Eye (tissue), 1 donor: ENCODE measurements at places on chromosomes 12 and 14.

GRCh38 chr14:97298736-97299135, 501.6 kb downstream of the VRK1 start:
- no peak for DNase-seq

GRCh38 chr12:24281341-24281740, 331.9 kb upstream of the SOX5 start:
- no peak for DNase-seq

DNA sequence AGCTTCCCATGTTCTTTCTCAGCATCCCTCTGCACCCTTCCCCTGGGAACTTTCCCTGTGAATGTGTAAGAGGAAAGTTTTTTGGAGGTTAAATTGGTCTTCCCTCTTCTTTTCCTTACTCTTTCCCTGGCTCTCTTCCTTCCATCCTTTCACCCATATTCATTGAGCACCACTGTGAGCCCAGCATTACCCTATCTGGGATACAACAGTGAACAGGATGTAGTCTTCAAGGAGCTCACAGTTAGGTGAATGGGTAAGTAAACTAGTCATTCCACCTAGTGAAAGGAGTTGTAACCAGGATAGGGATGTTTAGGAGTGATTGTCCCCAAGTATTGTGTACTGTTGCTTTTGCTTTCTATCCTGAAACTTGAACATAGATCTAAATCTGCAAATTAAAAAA, 123.8 kb downstream of the MYRFL start:
- DNase-seq, result no peak

DNA sequence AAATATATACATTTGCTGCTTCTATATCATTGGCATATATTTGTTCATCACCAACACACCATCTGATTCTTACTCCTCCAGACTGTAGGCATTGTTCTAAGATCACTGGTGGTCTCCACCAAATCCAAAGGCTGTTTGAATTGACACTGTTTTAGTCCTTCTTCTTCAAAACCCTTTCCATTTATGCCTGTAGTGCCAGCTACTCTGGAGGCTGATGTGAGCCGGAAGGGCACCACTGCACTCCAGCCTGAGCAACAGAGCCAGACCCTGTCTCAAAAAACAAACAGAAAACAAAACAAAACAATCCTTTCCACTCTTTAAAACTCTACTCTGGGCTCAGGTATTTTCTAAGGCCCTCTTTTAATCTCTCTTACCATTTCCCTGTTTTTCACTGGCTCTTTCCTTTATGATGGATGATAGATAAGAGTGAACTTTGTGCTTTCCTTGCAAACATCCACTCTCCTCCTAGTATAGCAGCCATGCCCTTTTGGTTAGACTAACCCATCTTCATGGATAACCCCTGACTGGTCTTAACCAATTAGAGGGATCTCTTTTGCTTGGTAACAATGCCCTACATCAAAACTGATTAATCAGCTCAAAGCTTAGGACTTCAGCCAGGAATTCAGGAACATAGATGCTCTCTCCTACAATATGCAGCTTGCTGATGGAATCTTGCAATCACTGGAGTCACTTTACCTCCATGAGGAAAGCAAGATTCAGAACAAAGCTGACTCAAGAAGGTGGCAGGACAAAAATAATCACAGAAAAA, 24.9 kb downstream of the SPTSSA start:
- DNase-seq, result no peak

- DNase-seq, result no peak
These were observed 96.8 kb downstream of the SINHCAF start for GRCh38 chr12:31228811-31229792.

- no peak for DNase-seq
These were observed 12.7 kb upstream of the WDR89 start for GRCh38 chr14:63654346-63654745.

- DNase-seq, result peak; percentile 53
These were observed 577.9 kb upstream of the TBX3 start for GRCh38 chr12:115261691-115262398.

DNA sequence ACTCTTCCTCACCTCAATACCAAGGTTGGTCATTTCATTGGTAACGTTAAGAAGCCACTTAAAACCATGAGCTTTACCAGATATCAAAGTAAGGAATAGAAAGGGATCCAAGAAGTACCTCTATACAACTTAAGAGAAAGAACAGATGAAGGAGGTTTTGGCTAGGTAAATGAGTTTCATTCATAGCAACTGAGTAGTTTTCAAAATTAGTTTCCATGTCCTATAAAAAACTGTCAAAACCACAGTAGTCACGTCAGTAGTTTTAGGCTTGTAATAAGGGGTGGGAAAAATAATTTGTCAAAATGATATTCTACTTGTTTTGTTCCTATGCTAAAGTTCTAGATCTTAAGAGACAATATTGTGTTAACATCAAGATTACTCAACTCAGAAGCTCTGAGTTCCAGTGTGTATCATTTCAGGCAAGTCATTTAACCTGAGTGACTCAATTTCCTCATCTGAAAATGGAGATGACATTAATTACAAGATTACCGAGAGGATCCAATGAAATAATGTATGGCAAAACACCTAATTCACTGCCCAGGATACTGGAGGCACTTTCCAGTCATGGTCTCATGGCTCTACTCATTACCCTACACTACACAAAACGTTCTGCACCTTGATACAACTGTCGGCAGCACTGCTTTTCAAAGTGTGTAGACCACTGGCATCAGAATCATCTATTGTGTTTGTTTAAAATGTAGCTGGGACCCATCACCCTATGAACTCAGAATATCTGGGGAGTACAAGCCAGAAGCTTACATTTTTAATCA, 24.1 kb upstream of the SLC6A13 start:
- no peak for DNase-seq

DNA sequence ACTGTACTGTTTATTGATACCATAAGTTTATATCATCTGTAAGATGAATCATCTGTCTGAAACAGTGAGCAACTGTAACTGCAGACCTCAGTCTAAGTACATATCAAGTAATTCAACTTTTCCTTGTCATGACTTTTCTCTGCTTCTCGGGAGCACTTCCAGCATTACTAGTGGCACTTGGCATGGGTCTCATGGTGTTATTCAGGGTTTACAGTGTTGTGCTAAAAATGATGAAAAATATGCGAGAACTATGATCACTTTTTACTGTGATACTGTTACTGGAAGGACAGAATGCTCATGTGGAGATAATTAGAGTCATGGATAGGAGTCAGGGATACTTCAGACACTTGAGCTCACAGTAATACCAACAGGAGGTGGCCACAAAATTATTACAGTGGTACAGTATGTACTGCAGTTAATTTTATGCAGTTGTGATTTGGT, 8.3 kb downstream of the KTN1 start:
- no peak for DNase-seq

DNA sequence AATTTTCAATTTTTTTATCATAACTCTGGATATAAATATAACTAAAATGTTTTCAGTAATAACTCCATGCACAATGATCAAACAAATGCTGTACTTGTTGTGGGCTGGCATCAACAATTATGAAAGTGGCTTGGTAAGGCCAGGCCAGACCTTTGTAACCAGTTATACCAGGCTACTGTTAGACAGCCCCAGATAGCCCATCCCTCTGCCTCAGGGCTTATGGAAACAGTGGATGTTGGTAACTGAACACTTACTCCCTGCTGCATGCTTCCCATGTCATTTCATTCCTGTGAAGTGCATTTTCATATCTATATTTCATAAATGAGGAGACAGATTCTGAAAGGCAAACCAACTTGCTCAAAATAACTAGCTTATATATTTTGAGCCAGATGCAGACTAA, 195.0 kb downstream of the SYT1 start:
- DNase-seq, result no peak

DNA sequence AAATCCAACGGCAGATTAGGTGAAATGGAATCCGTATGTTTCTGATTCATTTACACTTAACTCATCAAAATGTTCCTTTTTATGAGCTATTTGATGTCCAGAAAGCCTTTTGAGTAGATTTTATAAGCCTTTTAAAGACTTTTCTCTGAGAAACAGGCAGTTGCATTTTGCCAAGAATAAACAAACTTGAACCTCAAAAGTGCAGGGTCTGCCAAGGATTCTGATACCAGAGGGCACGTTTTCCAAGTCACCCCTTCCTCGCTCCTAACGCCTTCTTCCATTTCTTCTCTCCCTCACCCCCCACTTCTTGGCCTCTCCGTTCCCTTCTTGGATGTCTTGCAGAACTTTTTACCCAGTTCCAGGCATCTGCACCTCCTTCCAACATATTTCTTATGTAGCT, 200.6 kb upstream of the TBX3 start:
- no peak for DNase-seq

DNA sequence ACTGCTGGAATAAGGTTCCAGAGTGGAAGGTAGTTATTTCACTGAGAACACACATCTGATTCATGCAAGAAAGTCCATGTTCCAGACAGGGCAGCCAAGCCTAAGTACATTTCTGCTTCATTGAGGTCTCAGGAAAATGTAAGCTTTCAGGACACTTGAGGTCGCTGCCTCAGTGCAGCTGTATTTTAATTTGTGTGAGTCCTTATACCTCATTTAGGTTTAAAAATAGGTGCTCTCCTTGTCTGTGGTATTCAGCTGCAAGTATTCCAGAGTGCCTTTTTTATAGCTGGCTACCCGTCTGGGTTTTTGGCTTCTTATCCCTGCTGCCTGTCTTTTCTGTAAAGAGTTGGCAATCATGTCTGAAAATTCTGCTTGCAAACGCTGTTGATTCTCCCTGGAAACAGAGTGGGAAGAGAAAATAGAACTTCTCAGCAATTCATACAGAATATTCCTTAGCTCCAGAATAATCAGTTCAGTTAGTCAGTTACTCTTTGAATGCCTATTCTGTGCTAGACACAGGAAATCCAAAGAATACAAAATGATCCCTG, 45.3 kb upstream of the PLBD1 start:
- no peak for DNase-seq

- peak; percentile 54 for DNase-seq
These were observed 42.8 kb downstream of the TSPAN9 start for GRCh38 chr12:3119756-3120601.
